ENCODE measurements at places on chromosomes 5 and 9. TPM values are rescaled to one million over a fixed set of nuclear protein-coding genes. Genes with fewer than 3 reads are reported as not detected.

GRCh38 chr9:76559286-76559685, 100.3 kb downstream of the GCNT1 start:
- DNase-seq, result no peak

GRCh38 chr5:122713041-122713440, 61.8 kb upstream of the SNX2 start:
- no peak for DNase-seq

The TAF11L5 gene
- total RNA-seq, result not detected

DNA sequence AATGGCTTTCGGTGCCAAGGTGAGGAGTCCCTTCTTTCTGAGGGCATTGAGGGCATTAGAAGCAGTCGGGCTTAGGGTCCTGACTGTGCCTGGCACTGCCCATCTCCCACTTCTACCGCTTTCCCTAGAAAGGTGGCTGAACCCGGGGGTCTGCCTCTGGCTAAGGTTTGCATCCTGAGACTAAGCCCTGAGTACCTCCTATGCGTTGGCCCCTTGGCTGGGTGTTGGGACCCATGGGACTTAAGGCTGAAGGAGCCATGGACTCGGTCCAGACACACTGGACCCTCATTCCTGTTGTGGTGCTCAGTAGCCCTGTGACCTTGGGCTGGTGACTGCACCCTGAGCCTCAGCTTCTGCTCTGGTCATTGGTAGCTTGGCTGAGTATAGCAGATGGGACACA, 23.9 kb downstream of the DAB2IP start:
- no peak for DNase-seq

- no peak for DNase-seq
These were observed 67.2 kb upstream of the IER5L start for GRCh38 chr9:129245276-129245675.

The NUDT12 gene
- total RNA-seq, result 15.1 TPM

GRCh38 chr5:123422433-123423277, 548 bp downstream of the CEP120 start:
- DNase-seq, result no peak

GRCh38 chr9:27491154-27491553, 32.9 kb upstream of the IFNK start:
- DNase-seq, result no peak

Data from type B pancreatic cell (in vitro differentiated cells).